ENCODE measurements at places on chromosomes 6 and 20.

DNA sequence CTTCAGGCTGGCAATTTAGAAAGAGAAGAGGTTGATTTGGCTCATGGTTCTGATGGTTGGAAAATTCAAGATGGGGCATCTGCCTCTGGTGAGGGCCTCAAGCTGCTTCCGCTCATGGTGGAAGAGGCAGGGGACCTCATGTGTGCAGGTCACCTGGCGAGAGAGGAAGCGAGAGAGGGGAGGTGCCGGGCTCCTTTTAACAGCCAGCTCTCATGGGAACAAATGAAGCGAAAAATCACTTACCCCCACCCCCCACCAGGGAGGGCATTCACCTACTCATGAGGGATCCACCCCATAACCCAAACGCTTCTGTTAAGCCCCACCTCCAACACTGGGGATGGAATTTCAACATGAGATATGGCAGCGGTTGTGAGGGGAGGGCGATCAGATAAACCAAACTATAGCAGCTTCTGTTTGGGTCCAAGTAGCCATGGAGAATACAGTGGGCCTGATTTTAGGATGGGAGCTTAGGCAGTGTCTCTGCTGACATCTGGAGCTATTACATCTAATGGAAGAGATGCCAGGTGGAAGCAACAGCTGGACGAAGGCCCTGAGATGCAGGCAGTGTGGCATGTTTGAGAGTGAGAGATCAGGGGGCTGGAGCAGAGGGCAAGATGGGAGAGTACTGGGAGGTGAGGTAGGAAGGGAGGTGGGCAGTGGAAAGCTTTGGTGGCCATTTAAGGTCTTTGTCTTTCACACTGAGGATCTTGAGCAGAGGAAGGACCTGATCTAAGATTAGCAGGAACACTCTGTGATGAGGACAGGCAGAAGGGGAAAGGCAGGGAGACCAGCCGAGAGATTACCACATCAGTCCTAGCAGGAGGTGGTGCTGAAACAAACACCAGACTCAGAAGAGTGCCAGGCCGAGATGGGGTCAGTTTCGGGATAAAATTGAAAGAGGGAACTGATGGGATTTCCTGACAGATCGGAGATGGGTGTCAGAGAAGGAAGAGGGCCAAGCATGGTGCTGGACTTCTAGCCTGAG, 161.8 kb downstream of the NFATC2 start:
- DNase-seq = no peak

DNA sequence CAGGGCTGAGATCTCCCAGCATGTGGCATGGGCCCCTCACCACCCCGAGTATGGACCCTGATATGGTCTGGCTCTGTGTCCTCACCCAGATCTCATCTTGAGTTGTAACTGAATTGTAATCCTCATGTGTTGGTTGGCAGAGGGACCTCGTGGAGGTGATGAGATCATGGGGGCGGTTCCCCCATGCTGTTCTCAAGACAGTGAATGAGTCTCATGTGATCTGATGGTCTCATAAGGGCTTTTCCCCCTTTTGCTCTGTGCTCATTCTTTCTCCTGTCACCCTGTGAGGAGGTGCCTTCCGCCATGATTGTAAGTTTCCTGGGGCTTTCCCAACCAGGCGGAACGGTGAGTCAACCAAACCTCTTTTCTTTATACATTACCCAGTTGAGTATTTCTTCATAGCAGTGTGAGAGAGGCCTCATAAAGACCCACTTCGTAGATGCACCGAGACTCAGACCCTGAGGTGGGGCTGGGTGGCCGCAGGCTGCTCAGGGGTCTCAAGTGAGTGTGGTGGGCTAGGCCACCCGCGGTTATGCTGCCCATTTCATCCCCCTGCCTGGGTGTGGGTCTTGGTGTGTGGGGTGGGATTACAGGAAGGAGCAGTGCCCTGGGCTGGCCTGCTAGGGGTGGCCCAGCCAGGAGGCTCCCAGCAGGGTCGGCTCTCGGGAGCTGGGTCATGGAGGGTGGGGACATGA, 26.2 kb upstream of the GATA5 start:
- DNase-seq = peak; percentile 93

- DNase-seq = no peak
Measured at GRCh38 chr6:53399027-53399344, 50.2 kb upstream of the ELOVL5 start.

- DNase-seq = no peak
Measured at GRCh38 chr6:53556986-53557715, 12.2 kb upstream of the GCLC start.

DNA sequence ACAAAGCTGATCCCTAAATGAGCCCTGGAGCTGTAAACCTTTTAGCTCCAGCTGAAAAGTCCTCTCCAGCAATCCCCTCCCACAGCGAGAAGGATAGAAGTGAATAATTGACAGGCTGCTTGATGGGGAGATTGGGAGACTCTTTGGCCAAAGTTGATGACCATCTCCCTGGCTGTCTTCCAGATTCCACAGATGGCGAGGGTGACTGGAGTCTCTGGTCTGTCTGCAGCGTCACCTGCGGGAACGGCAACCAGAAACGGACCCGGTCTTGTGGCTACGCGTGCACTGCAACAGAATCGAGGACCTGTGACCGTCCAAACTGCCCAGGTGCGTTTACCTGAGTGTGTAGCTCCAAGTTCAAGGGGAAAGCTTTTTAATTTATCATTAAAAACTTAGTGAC, 67.3 kb downstream of the ISM1 start:
- DNase-seq = no peak

DNA sequence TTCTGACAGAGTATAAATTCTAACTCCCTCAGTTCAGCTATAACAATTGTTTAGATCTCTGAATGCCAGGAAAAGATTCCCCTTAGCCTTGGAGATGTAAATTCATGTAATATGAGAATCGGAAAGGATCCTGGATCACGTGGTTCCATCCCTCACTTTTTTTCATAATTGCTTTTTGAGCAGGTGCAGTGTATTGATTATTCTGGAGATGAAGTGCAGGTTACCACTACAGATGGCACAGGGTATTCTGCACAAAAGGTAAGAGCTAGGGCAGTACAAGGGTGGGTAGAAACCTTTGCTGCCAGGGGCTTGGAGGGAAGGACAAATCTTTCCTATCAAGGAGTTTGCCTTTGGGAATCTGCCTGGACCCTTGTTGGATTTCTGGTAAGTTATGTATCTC, 52.7 kb downstream of the KDM1B start:
- no peak for DNase-seq

DNA sequence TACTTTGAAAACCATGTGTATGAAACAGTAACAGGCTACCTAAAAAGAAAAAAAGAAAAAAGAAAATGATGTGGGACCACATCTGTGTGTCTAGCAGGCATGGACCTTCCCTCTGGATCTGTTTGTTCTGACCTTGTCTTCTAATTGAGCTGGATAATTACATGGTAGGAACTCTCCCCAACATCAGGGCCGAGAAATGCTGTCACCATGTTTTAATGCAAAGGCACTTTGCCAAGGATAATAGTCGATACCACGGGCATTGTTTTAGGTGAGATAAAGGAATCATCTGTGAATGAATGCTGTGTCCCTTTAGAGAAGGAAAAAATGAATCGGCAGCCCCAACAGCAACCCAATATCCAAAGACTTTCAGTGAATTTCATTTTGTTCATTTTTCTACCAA, 149.1 kb downstream of the ZDHHC14 start:
- DNase-seq = no peak

GRCh38 chr20:25214819-25215218, 19.3 kb downstream of the ENTPD6 start:
- DNase-seq = no peak

- peak; percentile 49 for DNase-seq
Measured at GRCh38 chr6:72946774-72947173, 278.5 kb downstream of the KHDC1L start.

DNA sequence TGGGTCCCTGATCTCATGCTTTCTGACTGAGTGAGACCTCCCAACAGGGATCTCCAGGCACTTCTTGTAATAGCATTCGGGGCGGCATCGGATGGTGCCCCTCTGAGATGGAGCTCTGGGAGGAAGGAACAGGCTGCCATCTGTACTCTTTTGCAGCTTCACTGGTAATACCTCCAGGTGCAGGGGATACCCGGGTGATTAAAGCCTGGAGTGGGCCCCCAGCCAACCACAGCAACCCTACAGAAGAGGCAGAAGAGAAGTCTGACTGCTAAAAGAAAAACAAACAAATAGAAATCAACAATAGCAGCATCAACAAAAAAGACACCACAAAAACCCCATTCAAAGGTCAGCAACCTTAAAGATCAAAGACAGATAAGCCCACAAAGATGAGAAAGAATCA, 19.1 kb upstream of the PGK2 start:
- no peak for DNase-seq

DNA sequence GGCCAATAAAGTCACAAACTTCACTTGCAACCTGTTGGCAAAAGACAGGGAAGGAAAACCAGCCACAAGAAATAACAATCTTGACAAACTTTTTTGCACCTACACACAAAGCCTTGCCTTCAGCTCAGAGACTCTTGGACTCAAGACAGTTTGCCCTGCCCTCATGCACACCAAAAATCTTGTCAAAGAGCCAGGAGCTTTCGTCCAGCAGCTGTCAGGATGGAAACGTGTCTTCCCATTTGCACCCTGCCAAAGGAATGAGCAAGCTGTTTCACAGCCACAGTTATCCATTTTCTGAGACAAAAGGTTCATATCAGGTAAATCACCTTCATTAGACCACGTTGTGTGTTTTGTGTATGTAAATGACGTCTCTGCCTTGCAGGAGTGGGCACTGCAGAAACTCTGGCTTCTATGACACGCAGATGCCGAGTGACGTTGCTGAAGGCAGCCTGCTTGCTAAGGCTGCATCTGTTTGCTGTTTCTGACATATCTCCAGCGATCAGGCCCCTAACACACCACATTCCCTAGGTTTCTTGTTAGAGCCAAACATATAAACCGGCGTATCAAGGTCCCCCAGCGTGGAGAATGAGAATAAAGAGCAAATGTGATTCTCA, 193.4 kb downstream of the SYNDIG1 start:
- DNase-seq = no peak

DNA sequence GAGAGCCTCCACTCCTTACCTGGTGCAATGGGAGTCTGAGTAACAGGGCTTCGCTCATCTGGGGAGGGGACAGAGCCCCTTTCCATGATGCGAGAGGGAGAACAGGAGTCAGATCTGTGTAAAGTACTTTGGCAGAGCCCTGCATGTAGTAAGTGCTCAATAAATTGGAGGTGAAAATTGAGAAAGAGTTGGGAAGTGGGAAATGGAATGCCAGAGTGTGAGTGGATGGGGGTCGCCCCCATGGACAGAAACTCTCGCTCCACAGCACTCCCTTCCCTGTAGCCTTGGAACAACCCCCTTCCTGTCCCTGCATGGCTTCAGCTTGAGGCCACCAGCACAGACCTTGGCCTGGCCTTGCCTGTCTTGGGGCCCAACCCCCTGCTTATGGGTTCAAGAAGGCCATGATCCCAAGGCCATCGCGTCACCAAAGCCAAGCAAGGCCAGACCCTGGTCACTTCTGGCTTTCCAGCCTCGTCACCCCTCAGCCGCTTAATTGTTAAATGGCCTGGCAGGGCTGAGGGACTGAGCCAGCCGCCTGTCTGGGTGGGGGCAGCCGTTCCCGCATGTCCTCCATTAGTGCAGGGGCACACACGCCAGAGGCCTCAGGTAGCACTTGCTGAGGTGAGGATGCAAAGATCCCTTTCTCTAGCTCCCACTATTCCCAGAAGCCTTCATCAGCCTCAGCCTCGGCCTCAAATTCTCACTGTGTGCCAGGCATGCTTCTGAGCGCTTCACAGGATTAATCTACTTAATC, 93.7 kb upstream of the PTPN1 start:
- no peak for DNase-seq

GRCh38 chr20:49403911-49404310, 78.6 kb downstream of the KCNB1 start:
- no peak for DNase-seq
